ENCODE measurements at places on chromosomes 2 and 18. TPM values are rescaled to one million over a fixed set of nuclear protein-coding genes. Genes with fewer than 3 reads are reported as not detected.

GRCh38 chr2:2902547-2903281 is 474.9 kb downstream of the EIPR1 start:
- no peak for DNase-seq

DNA sequence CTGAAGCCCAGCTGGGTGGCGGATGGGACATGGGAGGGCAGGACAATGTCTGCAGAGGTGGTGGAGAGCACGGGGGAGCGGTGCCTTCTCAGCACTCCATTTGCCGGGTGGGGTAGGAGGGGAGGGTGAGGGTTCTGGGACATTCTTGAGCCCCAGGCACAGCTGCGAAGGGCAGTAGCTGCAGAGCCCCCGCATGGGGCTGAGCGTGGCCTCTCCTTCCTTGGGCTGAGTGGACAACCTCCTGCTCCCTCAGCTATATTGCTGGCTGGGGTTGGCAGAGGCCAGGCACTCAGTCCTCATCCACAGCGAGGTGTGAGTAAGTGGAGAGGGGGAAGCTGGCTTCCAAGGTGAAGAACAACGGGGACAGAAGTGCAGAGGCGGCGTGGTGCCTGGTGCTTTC is 50.1 kb downstream of the RHOB start:
- DNase-seq, result no peak

GRCh38 chr2:96202152-96202854 is 6.3 kb downstream of the STARD7 start:
- no peak for DNase-seq

DNA sequence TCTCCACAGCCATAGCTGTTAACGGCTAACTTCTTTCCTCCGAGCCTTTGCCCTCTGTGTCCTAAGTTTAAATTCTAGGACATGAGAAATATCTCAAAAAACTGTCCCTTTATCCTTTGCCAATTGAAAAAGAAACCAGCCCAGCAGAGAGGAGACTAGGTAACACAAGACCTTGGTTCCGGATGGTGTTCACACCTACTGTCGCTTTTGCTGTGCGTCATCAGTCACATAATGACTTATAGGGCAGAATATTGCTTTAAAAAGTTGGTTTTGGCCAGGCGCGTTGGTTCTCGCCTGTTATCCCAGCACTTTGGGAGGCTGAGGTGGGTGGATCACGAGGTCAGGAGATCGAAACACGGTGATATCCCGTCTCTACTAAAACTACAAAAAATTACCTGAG is 66.2 kb downstream of the SP3 start:
- DNase-seq, result no peak

DNA sequence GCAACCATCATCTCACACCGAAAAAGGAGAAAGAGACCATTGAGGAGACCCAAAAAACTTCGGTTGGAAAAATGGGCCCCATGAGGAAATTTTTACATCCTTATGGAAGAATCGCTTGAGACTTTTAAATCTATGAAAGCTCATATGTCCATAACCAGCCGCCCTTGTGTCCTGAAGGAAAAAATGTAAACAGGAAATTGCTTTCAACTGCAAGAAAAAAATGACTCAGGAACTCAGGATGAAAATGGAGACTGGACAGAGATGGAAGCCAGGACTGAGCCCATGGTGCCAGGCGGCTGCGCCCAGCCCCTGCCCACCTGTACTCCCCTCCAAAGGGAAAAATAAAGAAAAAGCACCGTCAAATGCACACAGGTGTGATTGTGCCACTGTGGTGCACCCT is 81.5 kb upstream of the SLC66A3 start:
- DNase-seq, result peak; percentile 14

- no peak for DNase-seq
Observed at GRCh38 chr2:15938803-15939555, 1.4 kb upstream of the MYCN start.

DNA sequence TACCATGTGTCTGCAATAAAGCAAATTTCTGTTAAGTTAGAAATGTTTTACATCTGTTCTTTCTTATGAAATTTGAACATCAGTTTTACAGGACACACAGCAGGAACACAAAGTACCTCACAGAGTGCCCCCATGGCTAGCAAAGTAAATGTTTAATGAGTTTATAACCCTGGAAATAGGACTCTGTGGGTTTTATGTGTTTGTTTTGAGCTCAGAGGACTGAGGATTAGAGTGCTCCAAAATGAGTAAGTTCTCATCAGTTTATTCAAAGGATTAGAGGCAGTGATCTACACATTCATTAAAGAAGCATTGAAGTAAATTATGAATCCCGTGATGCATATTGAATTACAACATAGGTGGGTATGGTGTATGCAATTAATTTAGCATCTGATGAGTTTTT is 281.8 kb downstream of the GULP1 start:
- no peak for DNase-seq

DNA sequence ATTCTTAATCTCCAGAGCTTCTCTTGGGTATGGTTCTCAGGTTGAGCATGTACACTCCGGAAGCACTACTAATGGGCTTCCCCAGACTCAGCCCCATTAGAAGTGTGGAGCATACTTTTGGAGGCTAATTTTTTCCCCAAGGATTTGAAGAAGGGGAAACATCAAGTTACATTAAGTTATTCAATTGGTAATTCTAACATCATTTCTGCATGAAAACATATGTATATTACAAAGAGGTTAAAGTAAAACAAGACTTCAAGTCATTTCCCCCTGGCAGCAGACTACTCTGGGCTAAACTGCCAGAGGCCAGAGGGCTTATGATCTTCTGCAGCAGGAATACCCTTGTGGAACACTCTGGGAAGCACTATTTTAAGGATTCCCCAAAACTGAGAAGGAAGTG is 227.7 kb upstream of the STK17B start:
- DNase-seq, result no peak

DNA sequence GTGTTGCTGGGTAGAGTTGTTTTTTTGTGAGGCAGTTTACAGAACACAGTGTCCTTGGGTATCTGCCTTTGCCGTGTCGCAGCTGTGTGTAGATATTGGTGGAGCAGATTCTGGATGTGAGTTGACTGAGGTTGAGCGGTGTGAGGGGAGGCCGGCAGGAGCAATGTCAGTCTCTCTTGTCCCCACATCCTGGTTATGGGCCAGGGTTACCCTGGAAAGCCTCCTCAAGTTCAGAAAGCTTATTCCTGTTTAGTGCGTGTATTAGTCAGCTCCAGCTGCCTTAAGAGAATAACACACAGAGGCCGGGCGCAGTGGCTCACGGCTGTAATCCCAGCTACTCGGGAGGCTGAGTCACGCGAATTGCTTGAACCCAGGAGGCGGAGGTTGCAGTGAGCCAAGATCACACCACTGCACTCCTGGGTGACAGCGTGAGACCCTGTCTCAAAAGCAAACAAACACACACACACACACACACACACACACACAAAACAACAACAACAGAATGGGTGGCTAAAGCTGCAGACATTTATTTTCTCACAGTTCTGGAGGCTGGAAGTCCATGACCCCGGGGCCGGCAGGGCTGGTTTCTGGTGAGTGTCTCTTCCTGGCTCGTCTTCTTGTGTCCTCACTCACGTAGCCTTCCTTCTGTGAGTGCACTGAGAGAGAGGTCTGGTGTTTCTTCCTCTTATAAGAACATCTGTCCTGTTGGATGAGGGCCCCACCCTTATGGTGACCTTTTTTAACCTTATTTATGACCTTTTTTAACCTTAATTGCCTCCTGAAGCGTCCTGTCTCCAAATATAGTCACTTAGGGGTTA is 5.1 kb downstream of the NCK2 start:
- no peak for DNase-seq

- peak; percentile 16 for DNase-seq
Observed at GRCh38 chr2:57987835-57988573, 58.6 kb upstream of the VRK2 start.

GRCh38 chr2:139850254-139850890 is 1070.2 kb upstream of the NXPH2 start:
- DNase-seq, result no peak

- DNase-seq, result no peak
Observed at GRCh38 chr2:188720811-188721605, 253.2 kb upstream of the COL3A1 start.

DNA sequence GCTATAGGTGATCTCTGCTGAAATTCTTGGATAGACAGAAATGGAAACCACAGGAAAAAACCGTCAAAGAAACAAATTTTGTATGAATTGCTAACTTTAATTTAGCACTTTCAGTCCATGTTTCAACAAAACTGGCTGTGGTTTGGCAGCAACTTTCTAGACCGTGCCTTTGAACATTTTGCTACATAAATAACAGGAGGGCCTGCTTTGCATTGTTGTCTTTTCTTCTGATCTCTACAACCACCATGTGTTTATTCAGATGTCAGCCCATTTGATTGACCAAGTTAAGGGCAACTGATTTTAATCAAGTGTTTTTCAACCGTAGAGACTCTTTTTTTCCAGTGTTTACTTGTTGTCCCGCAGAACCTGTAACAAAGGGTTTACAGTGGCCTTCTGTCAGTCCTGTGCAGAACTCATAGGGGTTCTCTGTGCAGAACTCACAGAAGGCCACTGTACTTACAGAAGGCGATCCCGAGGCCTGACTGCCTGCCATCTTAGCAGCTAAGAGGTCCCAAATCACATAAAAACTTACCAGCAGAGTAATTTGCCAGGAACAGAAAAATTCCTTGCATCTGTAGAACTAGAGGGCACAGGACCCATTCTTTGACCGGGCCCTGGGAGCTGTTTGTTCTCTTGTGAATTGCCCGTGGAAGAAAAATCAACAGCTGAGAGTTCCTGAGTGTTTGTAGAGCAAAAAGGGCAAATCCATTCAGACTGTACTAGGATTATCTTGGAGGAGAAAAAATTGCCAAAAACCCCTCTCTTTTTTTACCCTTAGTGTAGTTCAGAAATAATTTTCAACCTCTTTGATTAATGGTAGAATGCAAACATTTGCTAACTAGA is 120.6 kb downstream of the PRKRA start:
- no peak for DNase-seq

DNA sequence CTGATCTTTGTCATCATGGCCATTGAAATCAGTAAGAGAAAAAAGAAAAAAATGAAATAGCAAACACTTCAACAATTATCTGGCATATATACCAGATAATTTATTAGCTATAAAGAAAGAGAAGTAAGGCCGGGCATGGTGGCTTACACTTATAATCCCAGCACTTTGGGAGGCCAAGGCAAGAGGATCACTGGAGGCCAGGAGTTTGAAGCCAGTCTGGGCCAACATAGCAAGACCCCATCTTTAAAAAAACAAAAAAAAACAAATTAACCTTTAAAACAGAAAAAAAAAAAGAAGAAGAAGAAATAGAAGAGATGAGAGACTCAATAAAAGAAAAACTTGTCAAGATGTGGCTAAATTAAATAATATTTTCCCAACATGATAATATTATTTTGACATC is 61.6 kb upstream of the TGIF1 start:
- DNase-seq, result no peak

GRCh38 chr18:3224223-3224622 is 4.5 kb upstream of the MYOM1 start:
- DNase-seq, result no peak

DNA sequence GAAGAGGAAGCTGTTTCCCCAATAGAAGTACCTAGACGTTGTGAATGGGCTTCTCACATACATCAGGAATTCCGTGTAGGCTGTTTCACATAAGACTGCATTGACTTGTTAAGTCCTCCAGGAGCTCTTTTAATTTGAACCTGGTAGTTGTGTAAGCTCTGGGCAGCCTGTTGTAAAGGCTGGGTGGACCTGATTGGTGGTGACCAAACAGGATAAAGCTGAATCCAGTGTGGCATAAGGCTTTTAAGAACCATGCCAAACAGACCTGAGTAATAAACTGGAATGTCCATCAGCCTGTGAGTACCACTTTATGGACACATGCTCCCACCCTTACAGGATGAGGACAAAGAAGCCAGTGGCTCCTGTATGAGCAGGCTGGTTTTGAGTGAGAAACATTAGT is 24.1 kb downstream of the RMND5A start:
- no peak for DNase-seq

GRCh38 chr2:206011018-206011614 is 74.9 kb downstream of the INO80D start:
- no peak for DNase-seq

GRCh38 chr2:20516291-20516645 is 69.4 kb downstream of the RHOB start:
- DNase-seq, result no peak

DNA sequence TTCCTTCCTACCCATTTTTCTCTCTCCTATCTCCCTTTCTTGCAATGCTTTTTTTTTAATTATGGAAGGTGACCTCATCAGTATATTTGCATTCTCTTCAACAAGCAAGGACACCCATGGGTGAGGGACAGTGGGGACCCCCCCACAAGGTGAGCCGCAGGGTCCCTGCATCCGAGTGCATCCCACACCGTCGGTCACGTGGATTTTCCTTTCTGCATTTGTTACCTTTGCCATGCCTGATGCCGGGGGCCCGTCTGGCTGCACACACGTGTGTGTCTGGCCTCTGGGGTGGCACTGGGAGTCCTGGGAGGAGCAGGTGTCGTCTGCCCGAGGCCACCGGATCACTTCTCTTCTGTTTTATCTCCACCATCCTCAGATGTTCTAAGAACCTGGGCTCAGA is 30.1 kb upstream of the SNTG2 start:
- DNase-seq, result no peak

DNA sequence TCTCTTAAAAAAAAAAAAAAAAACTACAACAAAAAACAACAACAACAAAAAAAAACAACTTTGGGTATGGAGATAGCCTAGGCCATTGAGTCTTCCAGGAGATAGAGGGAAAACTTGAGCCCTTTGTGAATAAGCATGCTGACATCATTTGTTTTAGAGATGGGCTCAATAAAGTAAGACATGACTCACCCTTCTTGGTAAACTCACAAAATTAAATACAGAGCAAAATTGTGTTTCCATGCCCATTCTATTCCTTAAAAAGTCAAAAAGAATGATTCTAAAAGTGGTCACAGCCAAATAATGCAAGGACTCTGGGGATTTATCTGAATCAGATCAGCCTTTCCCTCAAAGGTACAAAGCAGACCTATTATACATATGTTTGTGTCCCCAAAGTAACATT is 117.4 kb downstream of the ETAA1 start:
- DNase-seq, result peak; percentile 27

DNA sequence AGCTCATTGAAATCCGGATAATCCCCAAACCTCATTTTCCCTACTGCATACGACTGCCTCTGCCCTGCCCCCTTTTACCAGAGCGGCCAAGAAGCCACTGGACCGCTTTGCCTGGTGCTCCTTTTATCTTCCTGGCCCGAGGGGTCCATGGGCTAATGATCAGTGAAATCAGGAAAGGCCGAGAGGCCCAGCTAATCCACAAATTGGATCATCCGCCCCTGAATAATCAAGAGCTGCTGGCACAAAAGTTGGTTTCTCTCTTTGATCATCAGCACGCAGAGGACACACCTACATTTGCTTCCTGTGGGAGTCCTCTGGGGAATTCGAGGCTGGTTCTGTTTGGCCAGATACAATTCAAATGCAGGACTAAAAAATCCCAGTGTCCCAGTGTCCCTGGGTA is 144.5 kb downstream of the INSIG2 start:
- no peak for DNase-seq

GRCh38 chr2:44310287-44310686 is 35.0 kb downstream of the SLC3A1 start:
- no peak for DNase-seq

Gene HOXD13
- total RNA-seq, result 3.1 TPM

Gene TFCP2L1
- total RNA-seq, result not detected

Gene TRIM43
- not detected for total RNA-seq

Gene BIN1
- total RNA-seq, result 60.0 TPM

Gene RNF144A
- total RNA-seq, result 6.5 TPM
